ENCODE measurements at places on chromosomes 12 and 14.

DNA sequence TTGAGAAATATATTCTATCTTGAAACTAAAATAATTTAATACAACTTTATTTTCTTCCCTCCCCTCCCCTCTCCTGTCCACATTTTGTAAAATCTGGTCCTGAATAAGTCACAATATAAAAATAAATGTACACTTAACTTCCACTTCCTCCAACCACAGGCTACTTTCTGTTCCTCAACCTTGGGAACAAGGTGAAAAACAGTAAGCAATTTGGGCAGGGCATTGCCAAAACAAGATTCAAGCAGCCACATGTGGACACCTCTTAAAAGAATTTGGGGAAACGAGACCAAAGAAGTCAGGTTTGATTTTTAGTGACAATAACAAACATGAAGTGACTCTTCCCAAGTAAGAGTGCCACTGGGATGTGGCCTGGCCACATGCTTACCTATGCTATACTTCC is 115.7 kb downstream of the PTPRQ start:
- no peak for DNase-seq

DNA sequence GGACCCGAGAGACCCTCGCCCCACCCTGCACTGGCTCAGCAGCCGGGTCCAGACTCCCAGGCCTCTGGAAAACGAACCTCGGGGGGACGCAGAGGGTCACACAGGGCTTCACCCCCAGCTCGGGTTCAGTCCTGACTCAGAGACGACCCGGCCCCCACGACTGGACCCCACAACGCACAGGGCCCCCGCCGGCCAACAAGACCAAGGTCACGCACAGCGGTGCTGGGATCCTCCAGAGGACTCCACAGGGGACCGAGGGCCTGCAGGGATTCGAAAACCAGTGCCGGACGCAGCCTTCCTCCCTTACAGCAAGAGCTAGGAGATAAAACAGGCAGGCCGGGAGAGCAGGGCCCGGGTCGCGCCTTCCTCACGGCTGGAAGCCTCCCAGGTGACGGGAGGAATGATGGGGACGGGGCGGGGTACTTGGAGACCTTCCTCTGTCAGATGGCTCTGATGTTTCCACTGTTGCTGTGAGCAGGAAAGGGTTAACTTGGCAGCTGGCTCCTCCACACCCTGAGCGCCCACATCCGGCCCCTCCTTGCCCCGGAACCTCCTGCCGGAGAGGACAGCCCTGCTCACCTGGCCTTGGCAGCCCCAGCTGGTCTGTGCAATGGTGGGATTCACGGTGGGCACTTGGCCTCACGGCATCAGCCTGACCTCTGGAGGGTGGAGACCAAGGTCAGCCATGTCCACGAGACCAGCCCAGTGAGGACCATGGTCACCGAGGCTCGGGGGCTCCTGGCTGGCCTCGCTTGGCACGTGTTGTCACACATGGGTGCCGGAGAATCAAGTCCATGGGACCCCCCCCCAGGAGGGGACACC is 46.2 kb downstream of the GALNT9 start:
- DNase-seq = peak; percentile 40

DNA sequence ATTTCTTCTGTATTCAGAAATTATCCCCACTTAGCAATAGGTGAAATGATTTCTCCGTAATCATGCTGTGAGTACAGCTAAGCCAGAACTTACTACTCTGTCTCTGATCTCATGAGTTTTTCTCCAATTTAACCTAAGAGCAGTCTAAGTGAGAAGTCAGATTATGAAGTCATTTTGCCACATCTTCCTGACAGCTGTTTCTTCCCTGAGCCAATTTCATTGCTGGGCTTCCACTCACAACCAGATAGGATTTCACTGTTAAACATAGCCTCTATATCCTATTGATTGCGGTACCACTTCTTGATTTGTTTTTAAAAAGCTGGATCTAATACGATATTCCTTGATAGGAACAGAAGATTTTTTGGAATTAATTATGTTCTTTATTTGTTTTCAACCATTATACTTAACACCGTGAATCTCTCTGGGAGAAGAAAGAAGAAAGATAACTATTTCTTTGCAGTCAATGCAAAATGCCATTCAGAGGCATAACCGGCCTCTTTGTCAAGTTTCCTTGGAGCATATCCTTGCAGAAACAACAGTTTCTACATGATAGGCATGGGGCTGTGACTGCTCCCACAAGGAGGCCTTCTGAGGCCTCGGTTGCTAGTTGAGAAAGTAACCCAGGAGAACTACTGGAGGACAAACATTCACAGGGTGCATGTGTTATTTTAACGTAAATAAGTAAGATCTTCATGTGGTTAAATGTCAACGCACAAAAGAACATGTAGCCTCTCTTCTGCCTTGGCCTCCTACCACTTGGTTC is 212.2 kb downstream of the NPAS3 start:
- no peak for DNase-seq

DNA sequence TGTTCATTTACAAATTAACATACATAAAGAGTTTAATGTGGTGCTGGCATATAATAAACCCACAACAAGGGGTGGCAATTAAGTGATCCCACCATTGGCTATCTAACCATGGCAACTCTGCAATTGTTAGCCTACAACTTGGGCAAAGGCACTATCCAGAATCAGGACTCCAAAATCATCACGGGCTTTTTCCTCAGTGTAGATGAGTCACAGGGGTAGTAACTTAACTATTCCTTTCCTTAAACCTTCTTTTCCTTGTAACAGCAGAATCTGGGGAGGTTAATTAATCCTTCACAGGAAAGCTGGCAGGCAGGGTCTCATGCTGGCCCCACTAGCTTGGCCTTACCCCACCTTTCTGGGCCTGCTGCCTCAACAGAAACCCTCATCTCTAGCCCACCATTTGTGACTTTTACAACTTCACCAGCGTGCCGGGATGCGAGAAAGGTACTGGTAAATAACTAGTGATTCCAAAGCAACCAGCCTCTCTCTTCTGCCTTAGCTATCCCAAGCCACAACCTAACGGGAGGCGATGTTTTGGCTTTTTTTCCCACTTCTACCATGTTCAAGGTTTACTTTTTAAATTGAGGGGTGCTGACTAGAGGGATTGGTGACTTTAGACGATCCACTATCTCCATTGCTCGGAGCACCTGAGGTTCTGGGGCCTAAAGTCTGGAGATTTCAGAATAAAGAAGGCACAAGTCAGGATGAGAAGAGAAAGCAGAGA is 744 bp downstream of the ATP5MC2 start:
- DNase-seq = no peak

- peak; percentile 29 for DNase-seq
Measured at GRCh38 chr12:31897781-31898503, 61.3 kb upstream of the RESF1 start.

- no peak for DNase-seq
Measured at GRCh38 chr14:69131176-69131575, 21.7 kb downstream of the DCAF5 start.

GRCh38 chr14:76456200-76456599 is 80.3 kb downstream of the ESRRB start:
- peak; percentile 65 for DNase-seq

DNA sequence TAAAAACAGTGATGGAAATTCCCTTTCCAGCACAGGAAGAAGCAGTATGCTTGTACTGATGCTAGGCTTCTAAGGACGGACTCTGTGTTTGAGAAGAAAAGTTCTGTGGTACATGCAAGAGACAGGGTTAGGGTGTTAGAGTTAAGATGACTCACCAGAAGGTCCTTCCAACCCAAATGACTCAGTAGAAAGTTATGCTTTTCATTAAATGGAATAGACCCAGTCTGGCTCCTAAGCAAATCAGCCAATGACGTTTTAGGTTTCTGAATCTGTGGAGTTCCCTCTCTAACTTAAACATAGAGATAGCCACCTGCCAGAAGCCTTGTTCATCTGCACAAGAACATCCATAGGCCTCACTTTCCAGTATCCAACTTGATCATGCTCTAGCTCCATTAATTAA is 5.7 kb downstream of the PTHLH start:
- DNase-seq = no peak

DNA sequence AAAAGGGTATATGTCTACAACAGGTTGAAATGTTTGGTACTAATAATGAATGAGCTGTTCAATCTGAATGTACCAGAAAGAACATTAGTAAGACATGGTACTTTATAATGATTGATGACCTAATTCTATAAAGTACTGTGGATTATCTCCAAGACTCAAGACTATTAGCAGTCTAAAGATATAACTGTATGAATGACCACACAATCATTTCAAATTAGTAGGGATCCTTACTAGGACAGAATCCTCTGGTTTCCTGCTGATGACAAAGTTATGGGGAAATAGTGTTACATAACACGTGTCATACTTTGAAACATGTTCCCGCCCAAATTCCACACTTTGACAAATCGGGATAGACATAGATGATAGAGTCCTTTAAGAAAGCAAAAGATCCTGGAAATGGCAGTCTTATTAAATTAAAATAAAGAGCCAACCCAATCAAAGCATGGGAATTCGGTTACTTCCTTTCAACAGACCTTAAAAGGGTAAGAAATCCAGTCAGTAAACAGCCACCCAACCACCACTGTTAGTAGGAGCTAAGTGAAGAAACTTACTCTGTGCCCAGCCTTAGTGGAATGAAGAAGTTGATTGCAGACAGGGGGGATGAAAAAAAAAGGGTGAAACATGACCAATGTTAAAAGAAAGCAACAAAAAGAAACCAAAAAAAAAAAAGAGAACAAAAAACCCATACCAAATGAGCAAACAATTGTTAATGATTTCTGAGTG is 2.8 kb downstream of the VPS29 start:
- DNase-seq = no peak

GRCh38 chr12:54033980-54034784 is 1.3 kb downstream of the HOXC5 start:
- peak; percentile 61 for DNase-seq

DNA sequence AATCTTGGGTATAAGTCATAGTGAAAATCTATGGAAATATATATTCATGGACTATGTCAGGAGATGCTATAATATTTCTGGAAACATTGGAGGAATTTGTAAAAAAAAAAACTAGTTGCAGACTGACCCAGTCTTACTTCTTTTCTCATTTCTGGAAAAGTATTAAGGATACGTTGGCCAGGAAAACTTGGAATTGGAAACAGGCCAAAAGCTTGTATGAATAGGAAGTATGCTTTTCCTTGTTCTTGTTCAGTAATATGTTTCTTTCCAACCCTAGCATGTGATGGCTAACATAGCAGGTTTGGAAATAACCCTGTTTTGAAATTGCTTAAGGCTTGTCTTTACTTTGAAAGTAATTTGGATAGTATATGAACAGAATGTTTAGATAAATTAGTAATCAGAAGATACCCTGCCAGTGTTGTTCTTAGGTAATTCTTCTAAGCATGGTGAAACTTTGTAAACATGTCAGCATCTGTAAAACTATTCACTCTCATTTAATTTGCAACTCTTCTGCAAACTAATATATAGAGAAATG is 316.2 kb downstream of the NPAS3 start:
- DNase-seq = no peak

DNA sequence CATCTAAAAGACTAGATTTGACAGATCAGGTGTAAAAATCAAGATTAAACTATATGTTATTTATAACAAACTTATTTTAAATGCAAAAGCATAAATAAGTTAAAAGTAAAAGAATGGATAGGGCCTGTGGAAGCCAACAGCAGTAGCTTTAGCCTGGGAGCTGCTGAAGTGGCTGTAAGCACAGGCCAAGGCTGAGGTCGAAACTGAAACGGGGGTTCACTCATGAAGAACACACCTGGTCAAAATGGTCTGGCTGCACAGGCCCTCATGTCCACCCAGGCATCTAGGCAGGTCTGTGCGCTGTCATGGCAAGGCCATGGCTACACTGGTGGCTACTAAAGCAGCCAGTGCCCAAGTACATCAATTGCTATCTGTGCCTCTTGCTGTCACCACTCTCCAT is 23.1 kb downstream of the CATSPERB start:
- DNase-seq = no peak

GRCh38 chr12:48946205-48946604 is 11.1 kb downstream of the ARF3 start:
- DNase-seq = no peak

- DNase-seq = no peak
Measured at GRCh38 chr12:117036547-117036946, 62.7 kb downstream of the TESC start.

DNA sequence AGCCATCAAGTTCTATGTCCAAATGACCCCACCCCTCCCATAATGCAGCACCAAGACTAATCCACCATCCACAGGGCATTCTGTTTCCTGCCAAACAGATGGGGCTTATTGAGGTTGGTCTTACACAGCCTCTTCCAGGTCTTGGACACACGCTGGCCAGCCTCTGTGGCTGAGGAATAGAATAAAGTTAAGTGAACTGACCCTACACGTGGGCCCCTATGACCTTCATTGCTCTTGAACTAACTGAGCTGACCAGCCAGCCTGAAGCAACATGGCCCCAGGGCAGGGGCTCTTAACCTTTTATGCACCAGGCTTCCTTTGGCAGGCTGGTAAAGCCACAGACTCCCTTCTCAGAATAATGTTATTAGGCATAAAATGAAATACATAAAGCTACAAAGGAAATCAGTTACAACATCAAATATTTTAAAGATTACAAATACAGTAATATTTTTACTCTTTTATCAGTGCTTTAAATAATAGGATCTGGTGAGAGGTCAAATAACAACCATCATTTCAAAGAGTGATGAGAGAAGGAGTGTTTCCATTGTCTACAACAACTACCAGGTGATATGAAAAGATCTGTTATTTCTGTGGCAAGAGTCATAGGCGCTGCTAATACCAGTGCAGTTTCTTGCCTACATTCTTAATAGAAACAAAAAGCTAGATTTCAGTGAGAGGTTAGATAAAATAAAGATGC is 192.9 kb upstream of the NUDT4 start:
- DNase-seq = no peak

GRCh38 chr12:52611080-52611468 is 7.3 kb downstream of the KRT73 start:
- no peak for DNase-seq

- DNase-seq = peak; percentile 32
Measured at GRCh38 chr12:117294189-117294603, 67.2 kb downstream of the NOS1 start.

GRCh38 chr14:90732139-90732538 is 84.1 kb downstream of the TTC7B start:
- no peak for DNase-seq

GRCh38 chr14:76274324-76274723 is 101.6 kb upstream of the ESRRB start:
- DNase-seq = no peak

DNA sequence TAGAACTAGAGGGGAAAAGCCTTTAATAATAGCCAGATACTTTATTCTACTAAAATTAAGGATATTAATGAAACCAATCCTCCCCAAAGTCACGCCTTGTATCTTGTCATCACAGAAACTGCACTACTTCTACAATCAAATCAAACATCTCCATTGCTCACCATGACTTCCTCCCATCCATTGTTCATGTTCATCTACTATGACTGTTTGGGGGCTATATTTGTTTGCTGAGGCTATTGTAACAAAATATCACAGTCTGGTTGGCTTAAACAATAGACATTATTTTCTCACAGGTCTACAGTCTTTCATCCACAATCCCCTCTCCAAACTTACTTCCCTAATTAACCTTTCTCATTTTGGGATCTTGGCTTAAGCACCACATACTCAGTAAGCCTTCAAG is 193.6 kb upstream of the FSCB start:
- no peak for DNase-seq

GRCh38 chr12:12874029-12874428 is 17.3 kb upstream of the GPRC5A start:
- DNase-seq = no peak
